ENCODE measurements at places on chromosomes 12 and 14. TPM values are rescaled to one million over a fixed set of nuclear protein-coding genes. Genes with fewer than 3 reads are reported as not detected.

The PLEKHD1 gene
- 0.05 TPM for total RNA-seq

The AQP2 gene
- not detected for total RNA-seq

The SMCO3 gene
- 0.02 TPM for total RNA-seq

The KHNYN gene
- total RNA-seq = 24.4 TPM

The TBX5 gene
- total RNA-seq = not detected

The LTBP2 gene
- 10.0 TPM for total RNA-seq

The PPP4R4 gene
- total RNA-seq = 0.48 TPM

The NTS gene
- 82.2 TPM for total RNA-seq

The USP30 gene
- total RNA-seq = 9.5 TPM

The SYCP3 gene
- 0.13 TPM for total RNA-seq

The CRIP2 gene
- 222 TPM for total RNA-seq

The TAS2R9 gene
- not detected for total RNA-seq

The GDF3 gene
- total RNA-seq = not detected

The ZFHX2 gene
- total RNA-seq = 0.95 TPM

The TTC7B gene
- total RNA-seq = 17.6 TPM

The DBX2 gene
- total RNA-seq = not detected

The SLC6A12 gene
- total RNA-seq = 0.82 TPM

The STAC3 gene
- 0.56 TPM for total RNA-seq

The ARHGAP9 gene
- 0.60 TPM for total RNA-seq

The UNG gene
- total RNA-seq = 90.2 TPM

The LRRK2 gene
- total RNA-seq = 1.5 TPM
